ENCODE measurements at places on chromosomes 1 and 21.

- DNase-seq = no peak
Measured at GRCh38 chr1:161100556-161100955, 2.4 kb downstream of the KLHDC9 start.

DNA sequence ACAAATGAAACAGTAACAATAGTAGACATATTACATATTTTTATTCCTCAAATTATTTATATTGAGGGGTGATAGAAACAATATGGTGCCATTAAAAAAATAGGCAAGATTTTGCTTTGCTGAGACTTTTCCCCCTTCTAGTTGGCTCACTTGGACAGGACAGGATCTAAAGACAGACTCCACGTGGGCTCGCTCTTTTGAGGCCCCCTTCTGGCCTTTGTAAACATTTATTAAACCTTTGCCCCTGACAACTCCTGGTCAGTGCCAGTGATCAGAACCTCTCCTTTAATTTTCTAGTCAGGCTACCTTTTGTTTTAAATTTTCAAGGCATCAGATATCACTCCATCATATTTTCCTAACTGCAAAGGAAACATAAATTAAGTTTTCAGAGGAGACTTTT lies 49.7 kb upstream of the IFI44L start:
- DNase-seq = no peak

- no peak for DNase-seq
Measured at GRCh38 chr1:94169126-94169525, 48.2 kb upstream of the ABCA4 start.

GRCh38 chr1:230012093-230012393 lies 55.0 kb upstream of the GALNT2 start:
- no peak for DNase-seq

DNA sequence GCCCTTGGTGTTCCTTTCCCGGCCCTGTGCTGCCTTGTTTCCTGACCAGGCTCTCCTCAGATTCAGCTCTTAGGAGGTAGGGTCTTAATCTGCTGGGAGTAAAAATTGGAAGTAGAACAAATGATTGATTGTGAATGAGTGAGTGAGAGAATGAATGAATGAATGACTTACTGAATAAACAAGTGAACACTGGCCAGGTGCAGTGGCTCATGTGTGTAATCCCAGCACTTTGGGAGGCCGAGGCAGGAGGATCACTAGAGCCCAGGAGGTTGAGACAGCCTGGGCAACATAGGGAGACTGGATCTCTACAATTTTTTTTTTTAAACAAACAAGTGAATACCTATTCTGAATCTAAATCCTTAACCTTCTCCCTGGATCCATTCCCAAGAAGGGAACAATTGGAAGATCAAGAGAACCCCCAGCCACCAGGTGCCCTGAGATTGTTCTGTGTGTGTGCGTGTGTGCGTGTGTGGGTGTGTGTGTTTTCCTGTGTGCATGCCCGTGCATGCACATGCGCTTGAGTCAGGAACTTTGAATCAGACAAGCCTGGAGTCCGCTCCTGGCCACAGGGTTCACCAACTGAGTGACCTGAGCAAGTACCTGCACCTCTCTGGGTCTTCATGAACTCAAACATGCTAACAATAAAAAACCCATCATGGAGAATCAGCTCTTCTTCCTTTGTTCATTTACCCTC lies 24.3 kb upstream of the CITED4 start:
- no peak for DNase-seq

DNA sequence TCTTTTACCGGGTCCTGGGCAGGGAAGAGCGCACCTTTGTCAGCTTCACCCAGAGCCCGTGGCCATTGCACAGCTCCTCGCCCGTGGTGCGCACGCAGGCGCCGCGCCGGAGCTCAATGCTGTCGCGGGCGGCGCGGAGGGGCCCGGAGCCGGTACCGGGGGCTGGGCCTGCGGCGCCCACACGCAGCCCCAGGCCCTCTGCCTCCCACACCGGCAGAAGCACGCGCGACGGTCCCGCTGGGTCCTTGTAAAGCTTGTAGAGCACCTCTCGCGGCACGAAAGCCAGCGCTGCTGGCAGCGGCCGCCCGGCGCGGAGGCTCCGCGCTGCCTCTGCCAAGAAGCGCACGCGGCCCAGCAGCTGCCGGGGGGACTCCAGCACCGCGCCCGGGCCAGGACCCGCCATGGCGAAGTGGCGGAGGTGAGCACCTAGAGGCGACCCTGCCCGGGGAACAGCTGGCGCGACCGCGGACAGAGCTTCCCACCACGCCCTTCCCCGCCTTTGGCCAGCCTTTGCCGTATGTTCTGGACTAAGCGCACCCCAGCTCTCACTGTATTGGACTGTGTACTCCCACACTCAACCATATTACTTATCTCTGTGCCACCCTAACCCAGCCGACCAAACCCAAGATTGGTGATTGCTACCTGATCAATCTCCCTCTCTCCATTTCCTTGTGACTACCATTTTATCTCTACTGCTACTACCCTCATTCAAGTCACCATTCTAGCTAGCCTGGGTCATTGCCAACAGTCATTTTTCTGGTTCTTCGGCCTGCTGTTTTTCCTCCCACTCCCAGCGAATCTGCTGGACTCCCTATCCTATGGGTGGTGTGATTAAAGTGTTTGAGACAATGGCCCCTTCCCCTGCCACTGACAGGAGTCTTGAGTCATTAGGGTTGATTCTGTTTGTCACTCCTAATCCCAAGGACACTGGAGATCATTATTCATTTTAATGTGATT lies at the start of gene HECTD3:
HECTD3 (minus strand) TSS at position 470 of the 957 bp plus-strand sequence; CDS start at position 403, 67 bp downstream.
- DNase-seq = no peak

GRCh38 chr1:160615660-160616059 lies 31.2 kb downstream of the SLAMF1 start:
- no peak for DNase-seq

GRCh38 chr1:172781513-172782140 lies 122.7 kb downstream of the FASLG start:
- DNase-seq = no peak

DNA sequence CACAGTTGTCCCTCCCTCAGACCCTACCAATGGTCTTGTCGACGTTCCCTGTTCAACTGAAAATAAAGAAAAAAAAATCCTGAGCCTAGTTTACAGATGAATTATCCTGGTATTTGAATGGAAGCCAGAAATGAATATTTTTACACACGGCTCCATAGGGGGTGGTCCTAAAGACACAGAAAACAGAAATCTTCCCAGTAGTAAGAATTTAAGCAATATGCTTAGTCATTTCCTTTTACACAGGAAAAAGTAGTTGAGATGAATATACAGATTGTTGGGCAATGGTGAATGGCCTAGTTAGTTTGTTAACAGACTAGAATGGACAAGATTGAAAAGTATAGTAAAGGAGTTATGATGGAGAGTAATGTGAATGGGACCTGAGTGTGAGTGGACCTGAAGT lies 67.4 kb downstream of the RGS18 start:
- no peak for DNase-seq

DNA sequence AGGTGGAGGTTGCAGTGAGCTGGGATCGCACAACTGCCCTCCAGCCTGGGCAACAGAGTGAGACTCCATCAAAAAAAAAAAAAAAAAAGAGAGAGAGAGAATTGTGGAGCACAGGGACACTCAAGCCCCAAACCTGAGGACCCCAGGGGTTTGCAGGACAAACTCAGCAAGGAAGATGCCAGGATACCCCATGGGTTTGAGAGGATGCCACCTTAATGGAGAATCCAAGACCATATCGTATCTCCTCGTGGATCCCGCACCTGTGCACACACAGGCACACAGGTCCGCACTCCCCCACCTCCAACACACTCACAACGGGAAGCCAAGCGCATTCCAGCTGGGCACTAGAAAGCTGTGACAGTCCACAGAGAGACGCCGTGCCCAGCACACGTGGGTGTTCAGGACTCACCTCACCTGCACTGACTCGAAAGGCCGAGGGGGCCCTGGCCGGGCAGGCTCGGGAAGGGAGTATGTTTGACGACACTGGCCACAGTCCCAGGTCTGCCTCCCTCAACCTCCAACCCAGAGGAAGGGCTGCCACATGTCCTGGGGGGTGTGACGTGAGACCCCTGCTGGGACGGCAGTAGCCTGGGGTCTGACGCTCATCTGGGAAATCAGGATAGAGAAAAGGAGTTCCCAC lies 11.1 kb downstream of the CHD5 start:
- no peak for DNase-seq

DNA sequence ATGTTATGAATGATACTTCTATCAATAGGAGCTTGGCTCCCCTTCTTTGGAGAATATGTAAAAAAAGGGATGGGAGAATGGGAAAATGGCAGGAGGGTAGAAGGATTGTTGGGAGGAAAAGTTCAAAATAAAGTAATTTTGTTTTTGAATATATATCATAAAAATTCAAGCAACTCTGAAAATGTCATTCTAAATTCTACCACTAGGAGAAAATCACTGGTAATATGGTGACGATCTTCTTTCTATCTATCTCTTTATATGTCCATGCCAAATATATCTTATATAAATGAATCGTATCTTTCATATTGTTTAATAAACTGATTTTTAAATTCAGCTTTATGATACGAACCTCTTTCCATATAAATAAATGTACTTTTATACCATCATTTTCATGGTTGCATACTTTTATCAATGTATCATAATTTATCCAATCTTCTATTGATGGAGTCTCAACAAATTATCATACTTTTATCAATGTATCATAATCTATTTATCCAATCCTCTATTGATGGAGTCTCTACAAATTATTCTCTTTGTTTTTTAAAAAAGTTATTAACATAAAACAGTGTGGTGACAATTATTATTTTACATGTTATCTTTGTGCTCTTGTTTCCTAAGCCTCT lies 73.7 kb upstream of the MARK1 start:
- DNase-seq = no peak

DNA sequence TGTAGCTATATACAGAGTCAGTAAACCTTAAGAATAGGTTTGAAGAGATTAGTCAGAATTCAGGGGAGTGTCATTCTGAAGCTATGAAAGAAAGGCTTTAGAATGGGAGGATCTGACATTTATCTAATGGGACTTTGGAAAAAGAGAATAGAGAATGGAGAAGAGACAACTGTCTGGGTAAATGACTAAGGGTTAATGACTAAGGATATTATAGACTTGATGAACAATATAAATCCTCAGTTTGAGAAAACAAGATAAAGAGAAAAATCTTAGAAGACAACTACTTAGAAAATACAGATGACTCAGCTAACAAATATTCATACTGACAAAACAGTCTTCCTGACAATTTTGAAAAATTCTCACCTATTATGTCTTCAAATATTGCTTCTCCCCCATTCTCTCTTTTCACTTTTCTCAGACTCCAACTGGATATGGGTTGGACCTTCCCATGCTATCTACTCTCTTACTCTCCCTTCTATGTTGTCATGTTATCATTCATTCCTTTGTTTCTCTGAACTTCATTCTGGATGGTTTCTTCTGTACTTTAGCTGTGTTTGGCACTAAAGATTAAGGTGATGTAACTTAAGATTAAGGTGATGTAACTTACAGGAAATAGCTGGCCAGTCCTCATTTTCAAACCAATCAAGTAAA lies 20.4 kb downstream of the SLC16A1 start:
- no peak for DNase-seq

DNA sequence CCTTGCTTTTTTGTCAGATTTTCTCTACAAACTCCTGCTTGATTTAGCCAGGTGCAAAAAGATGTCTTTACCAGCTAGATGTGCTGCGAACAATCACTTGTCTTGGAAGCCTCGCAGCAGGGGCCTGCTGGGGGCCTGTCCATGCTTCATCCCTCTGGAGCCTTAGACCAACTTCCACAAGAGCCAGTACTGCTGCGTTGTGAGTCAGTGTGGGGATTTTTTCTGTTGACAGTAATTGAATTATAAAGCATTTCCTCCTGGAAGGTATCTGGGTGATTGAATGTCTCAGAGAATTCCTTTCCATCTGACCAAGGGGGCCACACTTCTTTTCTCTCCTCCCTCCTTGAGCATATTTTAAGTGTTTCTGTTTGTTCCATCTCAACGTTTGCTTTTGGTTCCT lies 40.4 kb upstream of the LDLRAP1 start:
- no peak for DNase-seq

DNA sequence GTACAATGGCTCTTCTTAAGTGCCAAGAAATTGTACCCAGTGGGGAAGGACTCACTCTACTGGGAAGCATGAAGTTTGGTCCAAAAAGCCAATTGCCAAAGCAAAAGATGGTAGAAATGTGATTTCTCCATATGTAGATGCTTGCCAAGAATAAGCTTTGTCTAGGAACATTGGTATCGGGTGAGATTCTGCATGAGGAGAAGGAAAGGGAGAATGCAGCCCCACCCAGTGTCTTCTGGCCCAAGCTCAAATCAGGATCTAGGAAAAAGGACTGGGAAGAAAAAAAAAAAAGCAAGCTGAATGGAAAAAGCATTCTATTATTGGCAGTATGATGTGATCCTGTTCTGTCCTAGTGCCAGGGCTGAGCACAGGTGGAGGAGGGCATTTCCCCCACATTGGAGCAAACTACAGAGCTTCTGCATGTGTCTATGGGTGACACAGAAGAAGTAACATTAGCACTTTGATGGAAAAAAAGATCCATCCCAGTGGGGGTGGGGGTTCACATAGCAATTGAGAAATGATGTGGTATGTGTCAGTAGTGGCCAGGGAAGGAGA lies 226.6 kb downstream of the KCNH1 start:
- no peak for DNase-seq

GRCh38 chr1:166136699-166137401 lies 30.0 kb downstream of the FAM78B start:
- DNase-seq = no peak

- no peak for DNase-seq
Measured at GRCh38 chr1:87743256-87743655, 414.6 kb downstream of the LMO4 start.

GRCh38 chr1:210373628-210373877 lies 44.9 kb downstream of the HHAT start:
- no peak for DNase-seq

DNA sequence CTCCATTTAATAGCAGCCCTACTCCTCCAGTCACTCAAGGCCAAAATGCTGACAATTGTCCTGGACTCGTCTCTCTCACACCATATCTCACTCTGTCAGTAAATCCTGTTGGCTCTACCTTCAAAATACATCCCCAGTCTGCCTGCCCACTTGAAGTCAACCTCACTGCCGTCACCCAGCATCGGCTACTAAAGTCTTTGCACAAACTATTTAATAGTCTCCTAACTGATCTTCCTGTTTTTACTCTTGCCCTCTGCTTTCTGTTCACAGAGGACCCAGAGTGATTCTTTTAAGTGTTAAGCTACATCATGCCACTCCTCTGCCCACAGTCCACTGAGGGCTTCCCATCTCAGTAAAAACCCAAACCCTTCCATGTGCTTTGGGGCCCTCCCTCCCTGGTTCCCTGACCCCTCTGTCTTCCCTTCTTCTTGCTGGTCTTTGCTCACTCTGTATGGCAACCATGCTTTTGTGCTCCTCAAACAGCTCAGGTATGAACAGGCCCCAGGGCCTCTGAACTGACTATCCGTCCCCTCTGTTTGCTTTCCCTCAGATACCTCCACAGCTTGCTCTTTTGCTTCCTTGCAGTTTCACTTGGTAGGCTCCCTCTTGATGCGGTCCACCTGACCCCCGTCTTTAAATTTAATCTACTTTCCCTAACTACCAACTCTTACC lies 19.0 kb downstream of the RNASEL start:
- no peak for DNase-seq

- no peak for DNase-seq
Measured at GRCh38 chr1:11562664-11563063, 83.7 kb downstream of the DISP3 start.
